ENCODE measurements at places on chromosomes 13 and 19.

DNA sequence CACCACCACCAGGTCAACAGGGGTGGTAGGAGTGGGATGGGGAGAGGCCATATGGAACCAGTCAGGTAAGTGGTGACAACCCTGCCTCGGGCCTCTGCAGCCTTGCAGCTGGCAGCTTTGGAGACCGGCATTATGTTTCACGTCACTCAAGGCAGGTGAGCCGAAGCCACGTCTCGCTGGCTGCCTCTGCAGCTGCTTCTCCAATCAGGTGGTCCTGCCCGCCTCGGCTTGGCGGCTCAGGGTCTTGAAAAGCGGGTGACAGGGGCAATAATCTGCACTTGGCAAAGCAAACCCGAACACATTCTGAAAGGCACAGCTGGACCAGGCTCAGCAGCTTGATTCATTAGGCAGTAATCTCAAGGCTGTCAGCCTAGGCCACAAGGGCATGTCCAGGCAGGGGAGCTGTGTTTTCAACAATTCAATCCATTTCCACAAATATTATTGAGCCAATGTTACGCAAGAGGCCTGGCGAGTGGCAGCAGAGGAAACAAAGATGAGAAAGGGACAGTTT is 77.4 kb upstream of the PCDH8 start:
- DNase-seq, result no peak

DNA sequence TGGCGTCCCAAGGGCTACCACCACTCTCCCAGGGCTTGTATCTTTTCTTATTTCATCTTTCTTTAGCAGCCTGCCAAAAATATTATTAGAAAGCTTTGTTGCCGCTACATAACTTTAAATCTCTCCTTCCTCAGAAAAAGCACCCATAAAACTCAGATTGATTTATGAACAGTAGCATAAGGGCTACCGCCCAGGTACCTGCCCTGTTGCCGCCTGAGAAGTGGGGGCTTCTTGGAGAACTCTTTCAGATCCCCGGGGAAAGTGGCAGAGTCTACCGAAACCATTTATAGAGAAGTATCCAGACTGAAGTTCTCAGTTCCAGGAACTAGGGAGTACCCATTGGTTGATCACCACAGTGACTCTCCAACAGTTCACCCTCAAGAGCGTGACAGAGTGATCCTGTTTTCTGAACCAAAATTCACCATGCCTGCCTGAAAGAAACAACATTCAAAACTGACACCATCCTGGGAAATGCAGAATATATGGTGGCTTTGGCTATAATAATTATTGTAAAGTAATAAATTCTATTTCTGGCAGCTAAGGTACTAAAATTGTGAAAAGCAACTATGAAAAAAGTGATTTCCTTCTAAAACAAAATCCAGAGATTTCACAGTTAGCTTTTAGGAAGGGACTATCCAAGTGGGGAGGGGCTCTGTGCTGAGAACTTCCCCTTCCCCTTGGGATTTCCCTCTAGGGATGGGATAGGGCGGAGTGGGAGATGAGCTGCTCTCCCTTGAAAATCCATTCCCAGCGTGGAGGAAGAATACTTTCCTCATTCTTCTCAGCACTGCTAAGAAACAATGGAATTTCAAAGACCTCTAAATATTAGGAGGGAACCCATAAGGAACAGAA is 877 bp upstream of the N4BP2L1 start:
- no peak for DNase-seq

DNA sequence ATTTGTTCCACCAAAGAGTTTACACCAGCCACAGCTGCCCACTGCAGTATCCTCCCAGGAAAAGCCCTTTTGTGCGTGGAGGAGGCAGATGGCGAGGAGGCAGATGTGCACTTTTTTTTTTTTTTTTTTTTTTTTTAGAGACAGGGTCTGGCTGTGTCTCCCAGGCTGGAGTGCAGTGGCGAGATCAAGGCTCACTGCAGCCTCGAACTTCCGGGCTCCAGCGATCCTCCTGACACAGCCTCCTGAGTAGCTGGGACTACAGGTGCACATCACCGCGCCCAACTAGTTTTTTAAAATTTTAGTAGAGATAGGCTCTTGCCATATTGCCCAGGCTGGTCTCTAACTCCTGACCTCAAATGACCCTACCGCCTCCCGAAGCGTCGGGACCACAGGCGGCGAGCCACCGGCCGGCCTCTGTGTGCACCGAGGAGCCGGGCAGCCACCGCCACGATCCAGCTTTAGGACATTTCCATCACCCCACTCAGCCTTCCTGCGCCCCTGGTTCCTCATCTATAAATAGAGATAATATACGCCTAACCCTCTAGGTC is 563 bp upstream of the PDCD5 start:
- DNase-seq, result no peak

DNA sequence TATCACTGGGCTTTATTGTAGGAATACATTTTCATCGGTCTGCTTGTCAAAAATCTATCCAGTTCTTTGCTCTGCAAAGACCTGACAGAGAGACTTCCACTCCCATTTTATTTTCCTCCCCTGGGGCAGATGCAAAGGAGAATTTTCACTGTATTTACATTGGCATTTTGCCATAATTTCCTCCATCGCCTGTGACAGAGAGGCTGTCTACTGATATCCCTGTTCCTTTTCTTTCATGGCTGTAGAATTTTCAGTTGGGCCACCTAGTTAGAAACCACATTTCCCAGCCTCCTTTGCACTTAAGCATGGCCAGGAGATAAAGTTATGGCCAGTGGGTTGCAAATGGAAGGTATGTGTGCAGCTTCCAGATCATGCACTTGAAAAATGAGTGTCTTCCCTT is 89.3 kb downstream of the NUFIP1 start:
- no peak for DNase-seq

GRCh38 chr13:109650861-109651260 is 135.5 kb downstream of the IRS2 start:
- no peak for DNase-seq

GRCh38 chr19:7272856-7273578 is 21.2 kb downstream of the INSR start:
- DNase-seq, result no peak

- DNase-seq, result no peak
These were observed 553.1 kb downstream of the IRS2 start for GRCh38 chr13:109233293-109233692.

DNA sequence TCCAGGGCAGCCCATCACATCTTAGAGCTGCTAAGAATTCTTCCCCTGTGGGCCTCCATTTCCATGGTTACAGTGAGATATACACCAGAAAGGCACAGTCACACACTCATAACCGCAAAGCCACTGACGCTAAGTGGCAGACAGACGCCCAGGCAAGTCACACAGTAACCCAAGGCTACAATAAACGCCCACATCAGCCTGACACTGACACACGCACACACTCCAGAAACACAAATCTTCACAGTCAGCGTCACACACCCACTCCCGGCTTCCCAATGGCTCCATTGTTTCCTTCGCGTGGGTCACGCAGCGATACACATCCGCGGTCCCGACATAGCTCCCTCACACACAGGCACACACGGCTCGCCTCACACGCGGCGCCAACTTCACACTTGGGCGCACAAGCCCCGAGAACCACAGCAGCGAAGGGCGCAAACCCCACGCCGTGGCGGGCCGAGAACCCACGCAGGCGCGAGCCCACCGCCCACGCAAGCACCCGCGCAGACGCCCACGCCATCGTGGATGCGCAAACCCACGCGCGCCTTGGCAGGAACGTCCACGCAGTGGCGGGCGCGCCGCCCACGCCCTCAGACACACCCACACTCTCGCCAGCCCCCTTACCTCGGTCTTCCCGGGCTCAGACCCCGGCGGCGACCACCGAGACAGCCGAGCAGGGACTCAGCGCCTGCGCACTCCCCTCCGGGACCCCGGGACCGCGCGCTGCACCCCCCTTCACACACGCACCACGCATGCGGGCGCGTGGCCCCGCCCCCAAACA is at the start of gene ZNF667:
Gene ZNF667 (minus strand): TSS at position 695 of the 778 bp plus-strand sequence. CDS start 14,975 bp downstream, outside the sequence.
- DNase-seq, result no peak

GRCh38 chr13:25945596-25945995 is 106.2 kb downstream of the SHISA2 start:
- no peak for DNase-seq

GRCh38 chr13:49869519-49869918 is 66.6 kb downstream of the SPRYD7 start:
- no peak for DNase-seq
